NCI-H1417 treated with DMSO at 0.1 percent for 48 hours (cell line): ENCODE measurements at places on chromosomes 4 and X.

DNA sequence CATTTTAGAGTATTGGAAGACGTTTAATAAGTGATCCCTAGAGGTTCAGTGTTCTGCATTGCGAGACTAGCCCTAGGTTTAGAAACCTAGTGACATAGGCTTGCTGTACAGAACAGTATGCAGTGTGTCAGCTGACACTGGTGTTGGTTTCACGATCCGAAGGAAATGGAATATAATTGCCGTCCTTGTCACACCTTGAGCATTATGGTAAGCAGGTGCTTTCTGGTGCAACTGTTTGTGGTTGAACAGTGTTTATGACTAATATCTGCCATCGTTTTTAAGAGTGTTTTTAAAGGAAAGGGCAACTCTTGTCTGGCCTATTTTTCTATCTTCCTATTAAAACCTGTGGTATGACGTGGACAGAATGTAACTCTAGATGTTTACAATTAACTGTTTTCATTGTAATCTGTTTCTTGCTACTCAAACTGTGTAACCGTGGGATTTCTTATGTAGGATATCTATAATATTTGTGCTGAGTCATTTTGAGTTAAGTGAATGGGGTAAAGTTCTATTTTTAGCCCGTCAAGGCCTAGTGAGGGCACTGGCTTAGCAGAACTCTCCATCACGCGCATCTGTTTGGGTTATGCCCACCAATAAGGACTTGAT lies 53.8 kb upstream of the TBC1D14 start:
- no peak for DNase-seq

DNA sequence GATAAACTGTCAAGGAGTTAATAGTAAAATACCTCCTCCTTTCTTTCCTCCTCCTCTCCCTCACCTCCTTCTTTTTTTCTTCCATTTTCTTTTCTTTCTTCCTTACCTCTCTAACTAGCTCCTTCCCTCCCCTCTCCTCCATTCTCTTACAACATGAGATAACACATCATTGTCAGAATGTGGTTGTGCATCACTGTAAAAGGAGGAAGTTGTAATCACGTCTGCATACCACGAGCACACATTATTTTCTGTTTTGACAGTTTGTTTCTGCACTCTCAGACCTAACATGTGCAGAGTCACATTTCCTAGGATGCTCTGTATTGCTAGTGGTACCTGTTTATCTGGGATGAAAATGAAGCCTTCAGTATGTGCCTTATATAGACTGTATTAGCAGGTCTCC lies 9.1 kb downstream of the SLIT2 start:
- no peak for DNase-seq

GRCh38 chr4:100169491-100170485 lies 20.5 kb downstream of the DDIT4L start:
- no peak for DNase-seq

DNA sequence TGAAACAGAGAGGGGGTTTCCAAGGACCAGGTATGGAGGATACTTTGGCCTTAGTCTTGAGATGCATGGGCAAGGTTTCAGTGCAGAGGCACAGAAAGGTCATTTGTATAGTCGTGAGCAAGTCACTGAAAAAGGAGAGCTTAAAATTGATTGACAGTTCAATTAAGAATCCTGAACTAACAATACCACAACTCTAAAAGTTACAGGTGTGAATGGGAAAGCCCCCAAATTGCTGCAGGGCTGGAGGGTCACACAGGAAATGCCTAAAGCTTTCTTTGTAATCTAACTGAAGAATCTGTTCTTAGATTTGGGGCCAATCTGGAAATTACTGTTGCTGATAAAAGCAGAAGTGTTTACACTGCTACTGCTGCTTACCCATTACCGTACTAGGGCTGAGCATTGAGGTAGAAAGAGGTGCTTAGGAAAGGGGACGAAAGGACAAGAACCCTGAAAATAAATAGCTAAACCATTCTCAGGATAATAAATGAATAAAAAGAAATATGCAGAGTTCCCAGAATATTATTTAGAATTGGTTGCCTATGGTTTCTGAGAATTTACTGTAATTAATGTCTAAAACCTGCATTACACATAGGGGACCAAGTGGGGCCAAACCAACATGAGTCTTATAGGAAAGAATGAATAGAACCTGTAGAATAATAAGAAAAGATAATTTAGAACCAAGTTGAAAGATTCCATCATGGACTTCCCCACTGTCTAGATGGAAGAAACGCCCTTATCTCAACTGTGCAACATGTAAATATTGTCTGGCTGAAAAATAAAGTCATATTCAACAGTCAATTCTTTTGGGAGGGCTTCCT lies 91.9 kb upstream of the PPP1R2C start:
- no peak for DNase-seq

GRCh38 chrX:56788717-56789122 lies 59.7 kb downstream of the NBDY start:
- DNase-seq = no peak

DNA sequence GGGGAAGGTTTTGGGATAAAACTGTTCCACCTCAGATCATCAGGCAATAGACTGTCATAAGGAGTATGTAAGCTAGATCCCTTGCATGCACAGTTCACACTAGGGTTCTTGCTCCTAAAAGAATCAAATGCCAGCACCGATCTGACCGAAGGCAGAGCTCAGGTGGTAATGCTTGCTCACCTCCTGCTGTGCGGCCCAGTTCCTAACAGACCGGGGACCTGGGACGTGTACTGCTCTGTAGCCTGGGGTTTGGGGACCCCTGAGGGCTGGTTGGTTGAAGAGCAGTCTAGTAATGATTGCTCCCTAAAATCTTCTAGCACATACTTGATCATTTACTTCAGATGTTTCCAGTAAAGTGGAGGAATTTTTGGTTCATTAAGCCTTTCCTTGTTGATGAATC lies 173.1 kb upstream of the SLIT2 start:
- DNase-seq = no peak
